ENCODE measurements at places on chromosomes 12 and 14.

DNA sequence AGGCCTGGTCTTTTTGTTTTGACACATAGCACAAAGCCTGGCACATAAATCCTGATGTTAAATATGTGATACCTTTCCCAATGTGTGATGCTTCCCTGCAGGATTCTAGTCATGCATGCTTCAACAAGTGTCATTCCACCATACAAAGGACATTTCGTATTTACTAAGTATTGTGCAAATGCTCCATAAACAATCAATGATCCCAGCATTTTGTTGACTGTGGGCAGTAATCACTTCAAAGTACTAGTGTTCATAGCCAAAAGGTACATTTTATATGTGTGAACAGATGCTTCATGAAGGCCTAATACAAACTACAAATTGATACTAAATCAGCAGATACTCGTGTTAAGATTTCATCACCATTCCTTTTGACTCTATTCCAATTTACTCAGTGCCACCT lies 4.4 kb downstream of the CCNB1IP1 start:
- no peak for DNase-seq

- no peak for DNase-seq
These were observed 1143.6 kb downstream of the TMEM121 start for GRCh38 chr14:106670011-106670410.

GRCh38 chr14:53925201-53925766 lies 31.3 kb downstream of the BMP4 start:
- DNase-seq = no peak

DNA sequence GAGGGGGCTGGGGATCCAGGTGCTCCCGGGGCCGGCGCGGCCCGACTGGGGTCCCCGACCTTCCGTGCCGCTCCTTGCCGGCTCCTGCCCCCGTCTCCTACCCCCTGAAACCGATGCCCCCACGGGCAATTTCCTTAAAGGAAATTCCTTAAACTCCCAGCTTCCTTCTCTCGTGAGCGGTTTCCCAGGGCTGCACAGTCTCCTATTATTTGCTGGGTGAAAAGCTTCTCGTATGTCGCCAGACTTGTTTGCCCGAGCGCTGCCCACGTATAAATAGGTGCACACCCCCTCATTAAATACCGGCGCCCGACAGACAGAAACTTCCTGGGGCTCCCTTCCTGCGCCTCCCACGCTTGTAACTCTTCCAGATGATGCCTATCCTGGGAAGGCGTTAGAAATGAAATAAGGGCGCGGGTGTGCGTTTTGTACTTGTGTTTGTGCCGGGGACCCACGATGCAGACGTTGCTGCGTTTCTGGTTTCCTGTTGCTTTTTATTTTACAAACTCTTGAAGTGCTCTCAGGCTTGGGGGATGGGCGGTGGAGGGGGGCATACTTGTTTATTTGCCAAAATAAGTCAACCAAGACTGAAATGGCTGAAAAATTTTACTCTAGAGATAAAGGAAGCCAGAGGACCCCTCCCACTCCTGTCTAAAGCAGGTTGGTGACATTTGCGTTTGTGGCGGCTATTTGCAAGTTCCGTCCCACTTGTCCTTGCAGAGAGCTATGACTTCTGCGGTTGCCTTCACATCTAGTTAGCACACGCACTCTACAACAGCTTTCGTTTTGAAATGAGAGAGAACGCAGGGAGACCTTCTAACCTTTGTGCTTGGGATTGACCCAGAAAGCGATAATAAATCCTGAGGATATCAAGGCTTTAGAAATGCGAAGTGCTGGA lies 1.0 kb downstream of the HIP1R start:
- peak; percentile 25 for DNase-seq

- no peak for DNase-seq
These were observed 1.0 kb downstream of the SH2B3 start for GRCh38 chr12:111406474-111407376.

DNA sequence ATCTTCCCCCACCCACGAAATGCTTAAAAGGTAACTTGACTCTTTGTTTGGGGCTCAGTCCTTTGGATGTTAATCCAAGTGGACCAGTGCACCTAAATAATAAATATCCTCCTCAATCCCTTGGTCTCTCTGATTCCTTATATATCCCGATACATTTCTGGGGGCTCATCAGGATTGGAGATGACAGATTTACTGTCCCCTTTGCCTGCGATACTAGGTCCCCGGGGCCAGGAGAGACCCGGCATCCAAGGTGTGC lies 26.3 kb downstream of the KLRK1 start:
- no peak for DNase-seq
